Stimulated activated CD8-positive, alpha-beta memory T cell treated with anti-CD3 and anti-CD28 coated beads, Interleukin-15, amount 100 ng/mL, for 24 hours (primary cell): ENCODE measurements at places on chromosomes 6 and 20.

DNA sequence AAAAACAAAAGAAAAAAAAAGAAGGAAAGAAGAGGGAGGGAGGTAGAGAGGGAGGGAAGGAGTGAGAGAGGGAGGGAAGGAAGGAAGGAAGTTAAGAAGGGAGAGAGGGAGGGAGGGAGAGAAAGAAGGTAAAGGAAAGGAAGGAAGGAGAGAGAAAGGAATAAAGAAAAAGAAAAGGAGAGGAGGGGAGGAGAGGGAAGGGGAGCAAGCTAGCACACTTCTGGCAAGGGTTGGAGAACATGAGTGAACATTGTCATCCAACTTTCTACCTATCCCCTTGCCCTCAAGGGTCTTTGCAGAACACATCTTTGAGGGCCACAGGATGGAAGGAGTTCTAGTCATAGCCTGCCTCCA lies 34.1 kb upstream of the IL17A start:
- DNase-seq = no peak

GRCh38 chr6:31008165-31008564 lies 2.1 kb upstream of the MUC22 start:
- DNase-seq = no peak

GRCh38 chr6:170289180-170289931 lies 1.5 kb downstream of the DLL1 start:
- no peak for DNase-seq

GRCh38 chr6:127516662-127517273 lies 2.4 kb downstream of the MTCL3 start:
- DNase-seq = no peak

GRCh38 chr6:89475634-89476033 lies 42.7 kb downstream of the ANKRD6 start:
- no peak for DNase-seq

DNA sequence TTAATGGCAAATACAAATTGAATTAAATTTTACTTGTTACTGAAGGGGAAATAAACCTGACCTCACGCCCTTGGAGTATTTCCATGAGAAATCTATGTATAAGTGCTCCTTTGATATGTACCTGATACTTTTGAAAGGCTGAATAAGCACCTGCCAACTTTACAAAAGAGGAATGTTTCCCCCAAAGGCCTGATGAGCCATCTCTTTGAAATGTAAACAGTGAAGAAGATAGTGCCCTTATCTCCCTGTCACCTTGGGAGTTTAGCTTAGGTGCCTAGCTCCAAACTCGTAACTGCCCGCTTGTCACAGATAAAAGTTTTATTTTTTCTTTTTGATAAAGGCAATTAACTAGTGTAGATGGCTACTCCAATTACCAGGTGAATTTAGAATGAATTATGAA lies 1.1 kb upstream of the ZNF343 start:
- no peak for DNase-seq

DNA sequence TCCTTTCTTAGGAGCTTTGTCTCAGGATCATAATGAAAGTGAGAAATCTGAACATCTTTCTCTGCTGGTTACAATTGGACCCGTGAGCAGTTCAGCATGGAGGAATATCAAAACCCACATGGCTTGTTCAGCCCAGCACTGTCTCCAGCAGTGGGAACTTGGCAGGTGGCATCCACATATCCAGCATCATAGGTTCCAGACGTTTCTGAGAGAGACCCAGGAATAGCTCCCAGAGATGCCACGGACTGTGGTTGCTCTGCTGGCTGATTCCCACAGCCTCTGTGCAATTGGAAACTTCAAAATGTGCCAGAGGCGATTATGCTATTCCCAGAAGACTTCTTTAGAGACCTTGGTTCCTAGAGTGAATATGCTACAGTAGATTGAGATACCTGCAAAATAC lies 76.4 kb downstream of the PHACTR2 start:
- DNase-seq = no peak

- no peak for DNase-seq
These were observed 25.8 kb upstream of the RFPL4B start for GRCh38 chr6:112321322-112321721.

- DNase-seq = peak; percentile 13
These were observed 1760.2 kb upstream of the DEFB115 start for GRCh38 chr20:29497261-29497671.

- DNase-seq = no peak
These were observed 88.6 kb downstream of the LIN28B start for GRCh38 chr6:105045526-105045925.

GRCh38 chr6:88975369-88975768 lies 12.0 kb upstream of the RNGTT start:
- no peak for DNase-seq

- DNase-seq = no peak
These were observed 933.7 kb upstream of the GJE1 start for GRCh38 chr6:141199074-141199473.

DNA sequence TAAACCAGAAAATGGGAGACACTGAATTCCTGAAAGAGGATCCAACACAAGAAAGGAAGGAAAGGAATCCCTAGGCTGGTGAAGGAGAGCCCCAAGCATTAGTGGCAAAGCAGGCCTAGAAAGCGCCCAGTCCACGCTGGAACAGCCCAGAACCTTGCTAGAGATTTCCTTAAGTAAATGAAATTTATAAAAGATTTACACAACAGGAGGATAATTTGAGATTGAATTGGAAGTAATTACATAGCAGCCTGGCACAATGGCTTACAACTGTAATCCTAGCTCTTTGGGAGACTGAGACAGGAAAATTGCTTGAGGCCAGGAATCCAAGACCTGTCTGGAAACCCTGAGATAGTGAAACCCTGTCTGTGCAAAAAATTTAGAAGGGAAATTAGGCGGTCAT lies 26.8 kb upstream of the C20orf144 start:
- no peak for DNase-seq
